ENCODE measurements at places on chromosomes 11 and 22. TPM values are rescaled to one million over a fixed set of nuclear protein-coding genes. Genes with fewer than 3 reads are reported as not detected.

DNA sequence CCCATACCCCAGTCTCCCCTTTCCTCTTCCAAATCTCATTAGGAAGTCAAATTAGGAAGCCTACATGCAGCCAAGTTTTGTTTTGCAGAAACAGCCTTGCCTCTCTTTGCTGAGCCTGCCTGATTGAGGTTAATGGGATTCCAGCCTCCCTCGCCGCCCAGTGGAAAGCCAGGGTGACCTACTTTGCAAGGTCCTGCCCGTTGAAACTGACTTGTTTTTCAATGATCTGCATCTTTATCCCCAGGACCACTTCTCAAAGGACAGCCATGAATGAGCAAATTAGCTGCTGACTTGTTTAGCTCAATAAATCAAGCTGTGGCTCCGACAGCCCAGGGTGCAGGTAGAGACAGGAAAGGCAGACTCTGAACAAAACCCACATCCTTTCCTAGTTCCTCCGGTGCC is 110.4 kb downstream of the RRAS2 start:
- no peak for DNase-seq

DNA sequence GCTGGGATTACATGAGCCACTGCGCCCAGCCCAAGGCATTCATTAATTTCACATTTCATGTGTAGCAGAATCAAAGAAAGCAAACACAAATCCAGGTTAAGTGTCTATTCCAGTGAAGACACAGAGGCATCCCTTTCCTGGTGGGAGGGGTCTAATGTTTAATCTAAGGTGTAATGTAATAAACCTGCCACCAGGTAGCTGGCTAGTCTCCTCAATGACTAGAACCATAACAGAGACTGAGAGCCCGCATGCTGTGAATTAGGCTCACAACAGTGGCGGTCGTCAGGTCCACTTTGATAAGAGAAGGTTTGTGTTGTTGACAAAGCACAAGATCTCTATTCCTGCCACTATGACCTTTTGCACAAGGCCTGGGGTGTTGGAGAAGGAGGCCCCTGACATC is 64.2 kb upstream of the ADA2 start:
- DNase-seq, result no peak

GRCh38 chr22:32874976-32875375 is 73.5 kb downstream of the TIMP3 start:
- no peak for DNase-seq

DNA sequence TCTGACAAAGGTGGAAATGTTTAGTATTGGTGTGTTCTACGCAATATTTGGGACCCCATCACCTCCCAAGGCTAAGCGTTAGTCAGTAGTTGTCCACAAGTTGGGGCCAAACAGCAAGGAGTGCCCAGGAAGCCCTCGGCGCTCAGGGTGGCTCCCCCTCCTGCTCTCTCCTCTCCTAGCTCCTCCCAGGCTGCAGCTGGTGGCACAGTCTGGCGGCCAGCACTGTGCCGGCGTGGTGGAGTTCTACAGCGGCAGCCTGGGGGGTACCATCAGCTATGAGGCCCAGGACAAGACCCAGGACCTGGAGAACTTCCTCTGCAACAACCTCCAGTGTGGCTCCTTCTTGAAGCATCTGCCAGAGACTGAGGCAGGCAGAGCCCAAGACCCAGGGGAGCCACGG is 16.8 kb downstream of the CD5 start:
- DNase-seq, result no peak

DNA sequence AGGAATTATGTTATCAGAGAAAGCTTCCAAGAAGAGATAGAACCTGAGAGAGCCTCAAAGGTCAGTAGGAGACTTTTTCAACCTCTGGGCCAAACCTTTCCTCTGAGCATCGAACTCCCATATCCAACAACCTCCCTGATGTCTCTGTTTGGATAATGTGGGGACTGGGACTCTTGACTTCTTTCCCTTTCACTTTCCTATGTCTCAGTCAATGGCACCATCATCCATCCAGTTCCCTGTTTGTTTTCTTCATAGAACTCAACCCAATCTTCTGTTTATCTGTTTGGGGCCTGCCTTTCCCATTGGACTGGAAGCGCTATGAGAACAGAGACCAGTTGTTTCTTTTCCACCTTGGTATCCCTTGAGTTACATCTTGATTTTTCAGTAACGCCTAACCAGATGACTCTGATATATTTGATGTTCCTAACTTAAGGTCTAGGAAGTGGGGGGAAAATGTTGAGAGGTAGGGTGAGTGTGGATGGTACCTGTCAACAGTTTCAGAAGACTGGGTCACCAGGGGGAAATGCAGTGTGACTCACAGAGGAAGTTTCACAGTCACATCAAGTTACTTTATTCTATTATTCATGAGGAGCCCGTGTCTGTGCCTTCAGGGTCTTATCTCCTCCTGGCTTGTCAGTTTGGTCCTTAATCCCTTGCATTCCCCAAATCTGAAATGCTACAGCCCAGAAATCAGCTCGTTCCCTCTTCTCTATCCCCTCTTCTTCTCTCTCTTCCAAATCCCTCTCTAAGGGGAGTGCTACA is 4.5 kb upstream of the KCNE3 start:
- DNase-seq, result no peak

- DNase-seq, result no peak
Observed at GRCh38 chr22:27564806-27565205, 236.8 kb downstream of the MN1 start.

DNA sequence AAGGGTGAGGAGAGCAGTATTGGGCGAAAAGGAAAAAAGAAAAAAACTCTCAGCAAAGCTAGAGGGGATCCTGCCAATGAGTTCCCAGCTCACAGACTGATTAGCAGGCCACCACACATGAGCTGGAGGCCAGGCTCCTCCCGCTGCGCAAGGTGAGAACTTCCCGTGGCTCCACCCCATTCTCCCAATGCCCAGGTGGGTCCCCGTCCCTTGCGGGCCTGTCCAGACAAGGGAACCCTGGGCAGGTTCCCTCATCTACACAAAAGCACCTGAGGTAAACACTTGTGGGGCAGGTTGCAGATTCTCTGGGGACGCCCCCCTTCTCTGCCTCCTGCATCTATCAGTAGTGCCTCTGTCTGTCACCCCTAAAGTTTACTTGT is 46.5 kb downstream of the CDPF1 start:
- DNase-seq, result no peak

DNA sequence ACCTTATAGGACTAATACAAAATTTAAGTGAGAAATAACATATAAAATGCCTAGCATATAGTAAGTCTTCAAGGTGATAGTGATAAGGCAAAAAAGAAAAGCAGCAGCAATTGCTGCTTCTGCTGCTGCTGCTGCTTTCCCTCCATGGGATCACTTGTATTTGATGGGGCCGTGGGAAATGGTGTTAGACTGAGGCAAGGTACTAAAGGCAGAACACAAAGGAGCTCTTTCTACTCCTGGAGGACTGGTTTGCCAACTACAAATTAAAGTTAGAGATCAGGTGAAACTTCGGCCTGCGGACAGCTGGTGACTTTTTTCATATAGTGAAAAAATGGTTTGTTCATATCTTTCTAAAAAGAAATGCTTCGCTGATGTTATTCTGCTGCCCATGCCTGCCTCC is 46.3 kb downstream of the SWAP70 start:
- no peak for DNase-seq

DNA sequence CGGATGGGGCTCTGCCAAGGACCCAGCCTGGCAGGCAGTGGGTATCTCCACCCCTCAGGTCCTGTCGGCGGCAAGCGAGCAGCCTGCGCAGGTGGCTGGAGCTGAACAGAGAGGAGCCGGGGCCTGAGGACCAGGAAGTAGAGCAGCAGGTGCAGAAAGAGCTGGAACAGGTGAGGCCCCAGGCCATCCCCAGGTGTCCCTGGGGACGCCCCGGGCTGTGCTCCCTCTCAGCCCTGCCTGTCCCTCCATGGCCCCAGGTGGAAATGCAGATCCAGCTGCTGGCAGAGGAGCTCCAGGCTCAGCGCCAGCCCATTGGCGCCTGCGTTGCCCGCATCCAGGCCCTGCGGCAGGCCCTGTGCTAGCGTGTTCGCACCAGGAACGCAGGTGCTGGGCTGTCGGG is 44.0 kb downstream of the PISD start:
- DNase-seq, result no peak

DNA sequence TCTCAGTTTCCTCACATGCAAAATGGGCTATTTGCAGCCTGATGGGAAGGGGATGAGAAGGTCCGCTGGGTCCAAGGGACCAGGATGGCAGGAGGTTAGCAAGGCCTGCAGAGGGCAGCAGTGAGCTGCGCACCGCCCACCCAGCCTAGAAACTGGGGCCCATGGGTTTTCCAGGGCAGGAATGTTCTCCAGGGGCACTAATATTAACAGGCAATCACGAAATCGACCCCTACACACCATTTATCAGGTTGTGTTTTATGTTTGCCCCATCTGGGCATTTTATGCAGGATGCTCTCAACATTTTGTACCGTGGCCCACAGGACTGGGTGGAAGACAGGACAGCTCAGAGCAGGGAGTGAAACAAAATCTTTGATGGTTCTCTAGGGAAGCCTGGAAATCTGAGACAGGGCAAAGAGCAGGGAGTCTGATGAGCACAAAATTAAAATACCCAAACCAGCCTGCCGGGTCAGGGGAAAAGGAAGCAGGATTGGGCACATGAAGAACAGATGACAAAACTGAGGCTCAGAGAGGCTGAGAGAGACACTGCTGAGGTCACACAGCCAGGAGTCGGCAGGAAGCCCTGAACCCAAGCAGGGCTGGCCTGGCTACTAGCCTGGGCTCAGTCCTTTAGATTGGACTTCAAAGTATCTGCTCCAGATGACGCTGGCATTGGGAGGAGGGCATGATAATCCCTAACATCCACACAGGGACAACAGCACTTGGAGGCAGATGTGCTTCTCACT is 1.6 kb upstream of the BCR start:
- peak; percentile 71 for DNase-seq

DNA sequence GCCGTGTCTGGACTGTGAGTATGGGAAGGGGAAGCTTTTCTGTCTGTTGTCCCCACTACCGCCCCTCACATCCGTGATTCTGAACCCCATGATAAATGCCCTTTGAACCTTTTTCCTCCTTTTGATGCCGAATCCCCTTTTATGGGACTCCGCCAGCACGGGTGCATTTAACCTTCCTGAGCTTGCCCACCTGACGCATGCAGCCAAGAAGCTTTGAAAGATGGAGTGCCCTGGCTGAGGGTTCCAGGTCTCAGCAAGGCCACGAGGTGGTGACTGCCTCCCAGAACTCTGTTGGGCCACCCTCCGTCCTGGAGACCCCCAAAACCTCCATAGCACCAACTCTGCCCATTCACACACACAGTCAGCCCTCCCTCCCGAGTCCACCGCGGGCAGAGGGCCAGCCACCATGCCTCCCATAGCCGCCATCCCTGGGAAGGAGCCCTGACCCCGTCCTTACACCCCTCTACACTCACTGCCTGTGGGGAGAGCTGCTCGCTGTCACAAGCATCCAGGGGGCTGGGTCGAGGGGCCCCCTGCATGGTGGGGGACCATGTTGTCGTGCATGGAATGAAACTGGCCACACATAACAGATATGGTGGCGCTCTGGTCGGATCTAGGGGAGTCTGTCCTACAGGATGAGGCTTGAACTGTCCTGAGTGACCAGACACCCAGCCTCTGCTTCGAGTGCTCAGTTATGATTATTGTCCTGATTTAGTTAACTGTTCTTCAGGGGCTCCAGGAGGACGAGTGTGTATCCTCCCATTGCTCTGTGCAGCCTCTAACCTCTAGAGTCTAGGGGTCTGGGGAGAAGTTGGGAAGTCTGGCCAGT is 822 bp upstream of the COMT start:
- DNase-seq, result no peak

GRCh38 chr11:57504511-57504910 is 11.0 kb downstream of the SLC43A1 start:
- DNase-seq, result no peak

- peak; percentile 70 for DNase-seq
Observed at GRCh38 chr22:24181088-24181995, at the start of gene SUSD2. Gene SUSD2, plus strand, starts transcription at chr22:24181487. Its CDS starts 33 bp downstream, at chr22:24181520.

- no peak for DNase-seq
Observed at GRCh38 chr22:49334449-49334789, 493.3 kb downstream of the BRD1 start.

DNA sequence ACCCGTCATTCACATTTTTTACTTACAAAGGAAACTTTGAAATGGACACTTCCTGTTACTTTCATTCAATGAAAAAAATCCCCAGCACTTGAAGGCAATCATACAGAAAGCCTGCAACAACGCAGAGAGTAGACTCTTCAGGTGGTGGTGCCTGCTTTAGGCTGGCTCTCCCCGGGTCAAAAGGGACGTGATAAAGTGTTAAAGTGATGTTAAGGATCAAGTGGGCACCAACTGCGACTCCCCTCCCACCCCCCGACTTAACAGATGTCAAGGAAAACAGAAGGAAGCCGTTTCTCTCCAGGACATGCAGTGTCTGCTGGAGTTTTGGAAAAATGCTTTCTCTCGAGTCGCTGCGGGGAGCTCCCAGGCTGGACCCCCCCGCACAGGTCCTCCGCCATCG is 414 bp upstream of the PNPLA3 start:
- no peak for DNase-seq

GRCh38 chr11:124470561-124471227 is 25.2 kb upstream of the OR8B8 start:
- DNase-seq, result no peak

GRCh38 chr22:36658900-36659299 is 44.7 kb downstream of the CACNG2 start:
- no peak for DNase-seq

DNA sequence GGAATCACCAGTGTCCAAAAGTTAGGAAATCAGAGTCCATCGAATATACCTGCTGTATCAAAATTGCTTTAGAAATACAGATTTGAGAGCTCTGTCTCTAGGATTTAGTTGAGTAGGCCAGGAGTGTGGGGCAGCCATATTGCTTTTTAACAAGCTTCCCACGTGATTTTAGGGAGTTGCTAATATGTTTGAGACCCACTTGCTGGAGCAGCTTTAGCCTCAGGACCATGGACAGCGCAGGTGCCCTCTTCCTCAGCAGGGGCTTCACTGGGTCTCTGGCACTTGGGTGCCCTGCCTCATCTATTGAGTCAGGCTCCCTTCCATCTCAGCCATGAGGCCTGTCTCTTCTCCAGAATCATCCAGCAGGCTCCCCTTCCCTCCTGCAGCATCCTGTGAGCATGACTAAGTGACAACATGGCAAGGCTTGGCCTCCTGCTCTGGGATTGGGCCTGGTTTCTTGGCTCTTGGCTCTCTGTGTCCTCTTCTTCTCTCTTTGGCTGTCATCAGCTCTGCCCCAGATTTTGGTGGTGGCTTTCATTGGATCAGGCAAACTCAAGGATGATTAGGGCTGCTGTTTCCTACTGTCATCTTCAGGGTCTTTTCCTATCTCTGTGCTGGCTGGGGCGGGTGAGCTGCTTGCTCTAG is 70.0 kb downstream of the SGSM1 start:
- DNase-seq, result no peak

Gene MFRP
- total RNA-seq, result not detected

Gene FZD4
- 48.0 TPM for total RNA-seq

Gene OR5B12
- not detected for total RNA-seq

Gene NRXN2
- total RNA-seq, result not detected

Gene PRG2
- 1.7 TPM for total RNA-seq

Gene PAK1
- 49.2 TPM for total RNA-seq

Gene ADAMTS15
- 7.6 TPM for total RNA-seq

Gene HEPHL1
- total RNA-seq, result not detected

Gene SLC39A13
- 47.9 TPM for total RNA-seq

Gene YPEL4
- total RNA-seq, result 2.6 TPM
